ENCODE measurements at places on chromosomes 3 and 15.

DNA sequence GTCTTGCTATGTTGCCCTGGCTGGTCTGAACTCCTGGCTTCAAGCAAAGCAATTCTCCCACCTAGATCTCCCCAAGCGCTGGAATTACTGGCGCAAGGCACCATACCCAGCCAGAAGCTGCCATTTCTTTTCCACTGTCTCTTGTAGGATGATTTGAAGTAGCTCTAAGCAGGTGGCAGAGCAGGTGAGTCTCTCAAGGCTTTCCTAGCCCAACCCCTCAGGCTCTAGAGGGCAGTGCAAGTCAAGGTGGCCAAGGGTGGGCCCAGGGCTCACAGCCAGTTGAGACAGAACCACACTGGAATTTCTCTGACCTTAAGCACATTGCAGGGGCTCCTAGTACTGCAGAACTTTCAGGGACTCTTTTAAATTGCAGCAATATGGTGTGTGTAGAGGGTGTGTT, 15.6 kb upstream of the DAG1 start:
- DNase-seq: no peak

GRCh38 chr3:67624078-67624477, 30.3 kb downstream of the SUCLG2 start:
- no peak for DNase-seq

GRCh38 chr3:98532709-98533571, 1.2 kb downstream of the GPR15 start:
- DNase-seq: no peak

DNA sequence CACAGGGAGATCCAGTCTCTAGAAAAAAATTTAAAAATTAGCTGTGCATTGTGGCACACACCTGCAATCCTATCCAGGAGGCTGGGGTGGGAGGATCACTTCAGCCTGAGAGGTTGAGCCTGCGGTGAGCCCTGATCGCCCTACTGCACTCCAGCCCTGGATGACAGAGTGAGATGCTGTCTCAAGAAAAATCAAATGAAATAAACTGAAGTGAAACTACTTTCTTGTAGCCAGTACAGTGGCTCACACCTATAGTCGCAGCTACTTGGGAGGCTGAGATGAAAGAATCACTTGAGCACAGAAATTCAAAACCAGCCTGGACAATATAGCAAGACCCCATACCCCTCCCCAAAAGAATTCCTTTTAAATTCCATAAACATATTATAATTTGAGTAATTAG, 35.4 kb downstream of the SMARCC1 start:
- no peak for DNase-seq

DNA sequence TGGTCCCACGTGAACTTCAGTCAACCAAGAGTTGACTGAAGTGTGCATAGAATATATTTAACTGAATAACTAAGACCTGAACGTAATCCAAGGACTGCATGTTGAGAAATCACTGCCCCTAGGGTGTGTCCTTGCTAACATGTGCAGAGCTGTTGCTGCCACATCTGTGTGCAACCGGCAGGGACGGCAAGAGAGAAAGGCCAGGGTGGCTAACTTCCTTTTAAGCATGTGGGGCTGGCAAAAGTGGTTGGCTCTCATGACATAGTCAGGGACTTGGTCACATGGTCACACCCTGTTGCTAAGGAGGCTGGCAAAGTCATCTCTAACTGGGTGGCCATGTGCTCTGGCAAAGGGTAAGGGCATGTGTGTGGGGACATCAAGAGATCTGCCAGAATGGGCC, 52.4 kb downstream of the GASK1A start:
- DNase-seq: no peak

DNA sequence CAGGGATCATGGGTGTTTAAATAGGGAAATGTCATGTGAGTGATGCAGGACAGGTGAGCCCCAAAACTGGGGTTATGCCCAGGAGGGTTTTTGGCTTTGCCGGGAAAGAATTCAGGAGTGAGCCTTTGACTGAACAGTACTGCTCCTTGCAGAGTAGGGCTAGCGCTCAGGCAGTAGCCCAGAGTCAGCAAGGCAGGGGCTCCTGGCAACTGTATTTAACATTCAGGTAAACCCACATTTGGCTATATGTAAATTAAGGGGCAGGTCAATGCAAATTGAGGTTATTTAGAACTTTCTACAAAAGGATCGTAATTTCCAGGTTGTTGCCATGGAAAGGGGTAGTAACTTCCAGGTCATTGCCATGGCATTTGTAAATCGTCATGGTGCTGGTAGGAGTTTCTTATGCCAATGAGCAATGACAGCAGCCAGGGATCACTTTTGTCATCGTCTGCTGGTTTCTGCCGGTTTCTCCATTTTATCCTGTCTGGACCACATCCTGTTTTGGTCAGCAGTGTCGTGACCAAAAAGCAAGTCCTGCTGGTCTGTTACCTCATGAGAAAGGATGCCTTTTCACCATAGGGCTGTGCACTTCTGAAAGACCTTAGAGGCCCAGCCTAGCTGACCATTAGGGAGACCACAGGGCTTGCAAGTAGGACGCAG, 24.3 kb downstream of the MTHFS start:
- no peak for DNase-seq

- DNase-seq: no peak
Observed at GRCh38 chr3:150324788-150325187, 83.3 kb upstream of the TSC22D2 start.

DNA sequence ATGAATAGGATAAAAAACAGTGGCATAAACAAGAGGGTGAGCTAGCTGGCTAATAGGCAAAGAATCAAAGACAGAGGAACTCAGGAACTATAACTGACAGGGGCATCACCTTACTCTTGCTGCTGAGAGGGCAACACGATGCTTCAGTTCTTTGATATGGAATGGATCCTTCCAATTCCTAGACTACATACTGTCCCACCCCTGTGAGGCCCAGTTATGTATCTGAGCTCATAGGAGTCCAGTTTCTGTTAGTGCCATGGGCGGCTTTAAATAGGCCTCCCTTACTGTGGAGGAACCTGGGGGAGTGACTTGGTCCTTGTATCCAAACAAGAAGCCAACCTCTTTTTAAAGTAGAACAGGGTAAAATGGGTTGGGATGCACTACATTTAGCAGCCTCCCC, 37.3 kb downstream of the CD47 start:
- DNase-seq: no peak

DNA sequence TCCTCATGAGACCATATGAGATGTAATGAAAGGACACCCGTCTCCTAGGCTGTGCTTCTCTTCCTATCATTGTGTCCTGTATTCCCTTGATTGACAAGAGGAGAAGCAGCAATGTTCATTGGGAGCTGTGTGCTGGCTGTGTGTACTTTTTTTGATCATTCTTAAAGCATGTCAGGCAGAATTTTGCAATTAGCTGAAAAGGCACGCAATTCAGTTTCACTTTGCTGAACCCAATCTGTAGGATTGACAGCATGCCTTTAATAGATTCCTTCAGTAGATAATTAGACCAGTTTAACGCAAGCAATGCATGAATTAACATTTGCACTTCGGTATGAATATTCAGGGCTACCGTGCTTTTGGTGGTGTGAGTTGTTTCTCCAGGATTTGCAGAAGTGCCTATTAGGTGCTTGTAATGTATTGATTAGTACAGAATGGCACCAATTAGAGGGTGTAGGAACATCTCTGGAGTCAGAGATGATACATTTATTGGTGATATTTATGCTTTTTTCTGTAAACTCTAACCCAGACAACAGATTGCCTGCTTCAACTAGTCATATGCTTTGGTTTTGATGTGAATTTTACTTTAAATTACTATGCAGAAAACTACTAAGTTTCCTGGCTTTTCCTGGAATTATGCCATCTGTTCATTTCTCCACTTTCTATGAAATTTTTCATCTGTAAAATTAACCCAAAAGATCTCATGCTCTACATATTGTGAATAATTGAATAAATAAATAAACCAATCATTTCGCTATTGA, 114.3 kb downstream of the NSUN3 start:
- DNase-seq: no peak

DNA sequence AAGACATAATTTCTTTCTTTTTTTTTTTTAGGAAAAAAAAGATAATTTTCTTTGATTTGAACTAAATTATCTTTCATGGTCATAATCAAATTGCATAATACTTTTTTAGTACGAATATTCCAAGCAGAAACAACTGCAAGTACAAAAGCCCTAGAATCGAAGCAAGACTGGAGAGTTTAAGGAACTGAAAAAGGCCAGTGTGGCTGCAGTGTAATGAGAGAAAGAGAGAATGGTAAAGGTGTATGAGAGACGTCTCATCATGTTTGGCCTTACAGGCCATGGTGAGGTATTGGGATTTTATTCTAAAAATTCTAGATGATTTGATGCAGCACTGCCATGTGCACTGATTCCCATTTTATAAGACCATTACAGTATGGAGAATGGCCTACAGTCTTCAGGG, 180.9 kb downstream of the SUCNR1 start:
- no peak for DNase-seq

- no peak for DNase-seq
Observed at GRCh38 chr3:85270488-85270887, 311.7 kb downstream of the CADM2 start.

GRCh38 chr3:41304593-41304992, 105.3 kb downstream of the CTNNB1 start:
- peak; percentile 52 for DNase-seq

DNA sequence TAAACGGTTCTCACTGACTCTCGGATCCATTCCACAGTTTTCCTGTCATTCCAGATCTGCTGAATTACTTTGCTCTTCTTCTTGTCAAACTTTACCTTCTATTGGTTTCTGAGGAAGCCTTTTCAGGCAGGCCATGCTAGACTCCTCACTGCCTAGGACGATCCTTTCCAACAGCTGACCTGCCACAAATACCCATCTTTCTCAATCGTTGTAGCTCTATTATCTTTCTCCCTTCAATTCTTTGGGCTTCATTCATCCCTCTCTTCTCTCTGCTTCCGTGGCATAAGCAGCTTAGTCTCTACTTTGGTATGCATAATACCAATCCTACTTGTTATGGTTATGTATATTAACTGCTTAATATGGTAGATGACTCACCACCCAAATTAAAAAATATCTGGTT, 421.8 kb downstream of the NLGN1 start:
- DNase-seq: no peak

- DNase-seq: no peak
Observed at GRCh38 chr3:535566-536416, 339.2 kb downstream of the CHL1 start.

DNA sequence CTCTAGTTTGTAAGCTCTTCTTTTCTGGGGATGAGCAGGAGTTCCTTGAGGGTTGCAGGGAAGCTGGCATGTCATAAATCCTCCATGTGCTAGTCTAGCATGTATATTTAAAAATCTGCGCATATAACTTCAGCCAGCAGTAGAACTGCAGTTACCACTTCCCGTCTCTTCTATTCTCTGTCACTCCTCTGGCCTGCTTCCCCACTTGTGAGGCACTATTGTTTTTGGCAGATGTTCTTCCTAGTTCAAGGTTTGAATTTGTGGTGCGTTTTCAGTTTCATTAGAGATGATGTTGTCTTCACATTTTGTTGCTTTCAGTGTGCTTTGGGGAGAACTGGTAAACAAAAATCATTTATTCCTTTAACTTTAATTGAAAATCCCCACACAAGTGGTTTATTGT, 169.1 kb upstream of the ZPLD1 start:
- no peak for DNase-seq

DNA sequence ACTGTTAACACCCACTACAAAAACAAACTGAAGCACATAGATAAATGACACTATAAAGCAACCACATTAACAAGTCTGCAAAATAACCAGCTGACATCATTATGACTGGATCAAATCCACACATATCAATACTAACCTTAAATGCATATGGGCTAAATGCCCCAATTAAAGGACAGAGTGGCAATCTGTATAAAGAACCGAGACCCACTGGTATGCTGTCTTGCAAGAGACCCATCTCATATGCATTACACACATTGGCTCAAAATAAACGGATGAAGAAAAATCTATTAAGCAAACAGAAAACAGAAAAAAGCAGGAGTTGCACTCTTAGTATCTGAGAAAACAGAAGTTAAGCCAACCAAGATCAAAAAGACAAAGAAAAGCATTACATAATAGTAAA, 1375.4 kb downstream of the ZPLD1 start:
- DNase-seq: no peak

GRCh38 chr3:20316238-20316637, 130.2 kb upstream of the SGO1 start:
- DNase-seq: no peak

- no peak for DNase-seq
Observed at GRCh38 chr3:7447197-7447769, 586.4 kb downstream of the GRM7 start.

GRCh38 chr3:28669870-28670269, 321.2 kb upstream of the AZI2 start:
- DNase-seq: no peak

GRCh38 chr3:141840737-141841544, 35.5 kb upstream of the ATP1B3 start:
- no peak for DNase-seq

- DNase-seq: no peak
Observed at GRCh38 chr15:95822961-95823360, 507.5 kb upstream of the NR2F2 start.

- DNase-seq: no peak
Observed at GRCh38 chr3:15666277-15666676, 64.7 kb downstream of the BTD start.

- no peak for DNase-seq
Observed at GRCh38 chr3:48219543-48219942, 3.8 kb upstream of the CAMP start.

DNA sequence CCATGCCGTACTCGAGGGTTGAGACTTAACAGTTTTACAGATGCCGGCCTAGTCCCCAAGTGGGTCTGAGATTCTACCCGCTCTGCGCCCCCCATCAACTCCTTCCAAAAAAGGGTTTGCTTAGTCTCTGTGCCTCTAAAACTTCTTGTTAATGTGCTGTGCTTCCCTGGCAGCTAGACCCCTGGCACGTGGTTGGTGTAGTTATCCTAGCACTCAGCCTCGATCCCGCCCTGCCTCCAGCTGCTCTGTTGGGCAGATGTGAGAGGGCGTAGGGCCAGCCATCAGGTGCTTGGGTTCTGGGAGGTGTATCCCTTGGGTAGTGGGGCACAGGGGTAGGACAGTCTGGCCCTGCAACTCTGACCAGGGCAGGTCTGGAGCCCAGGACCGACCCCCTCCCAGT, 79.5 kb downstream of the FBLN2 start:
- no peak for DNase-seq

- DNase-seq: peak; percentile 63
Observed at GRCh38 chr3:63324621-63325020, 46.5 kb downstream of the SYNPR start.

GRCh38 chr15:27473845-27474244, 502.9 kb downstream of the GABRG3 start:
- DNase-seq: no peak

Data from cerebellar nuclear complex (tissue), 1 donor.